Neural crest cell (in vitro differentiated cells): ENCODE measurements at places on chromosomes 11 and 22.
A peak's percentile ranks its signal among the peaks of the same experiment; 100 is the strongest.

DNA sequence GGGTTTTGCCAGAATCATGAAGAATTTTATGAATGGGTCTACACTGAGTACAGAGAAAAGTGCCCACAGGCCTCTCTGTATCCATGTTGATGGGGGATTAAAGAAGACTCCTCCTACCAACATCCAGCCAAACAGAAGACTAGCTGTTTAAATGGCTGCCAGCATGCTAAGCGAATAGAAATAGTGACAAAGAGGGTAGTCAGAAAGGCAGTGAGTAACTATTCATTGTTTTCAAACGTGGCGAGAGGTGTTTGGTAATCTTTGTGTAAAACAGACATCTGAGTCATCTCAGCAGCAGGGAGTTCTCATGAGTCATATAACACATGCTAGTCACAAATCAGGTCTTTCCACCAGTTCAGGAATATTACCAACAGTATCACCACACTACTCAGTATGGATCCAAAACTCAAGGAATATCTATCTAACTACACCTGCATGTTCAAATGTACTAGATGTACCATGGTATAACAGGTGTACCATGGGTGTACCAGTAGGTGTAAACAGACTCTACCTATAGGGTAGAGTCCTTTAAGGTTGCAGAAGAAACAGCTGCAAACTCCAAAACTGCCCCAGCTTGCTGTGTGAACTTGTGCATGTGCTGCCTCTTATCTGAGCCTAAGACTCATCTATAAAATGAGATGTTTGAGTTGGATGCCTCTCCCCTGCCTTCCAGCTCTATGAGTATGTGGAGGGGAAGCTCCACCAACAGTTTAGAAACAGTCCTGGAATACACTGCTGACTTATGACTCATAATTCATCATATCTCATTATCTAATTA lies 82.0 kb downstream of the SLC1A2 start:
- H3K27me3 ChIP-seq, result no peaks in the 10 kb centered on the region
- no peaks in the 10 kb centered on the region for H3K36me3 ChIP-seq
- H3K4me1 ChIP-seq, result peaks cover 7% of the 10 kb centered on the region
- no peak overlapping the region for H3K4me3 ChIP-seq

- no peak overlapping the region for H3K4me3 ChIP-seq
- H3K27me3 ChIP-seq, result no peaks in the 10 kb centered on the region
- H3K4me1 ChIP-seq, result no peaks in the 10 kb centered on the region
Observed at GRCh38 chr11:56706486-56706885, 7.6 kb downstream of the OR9G1 start.

DNA sequence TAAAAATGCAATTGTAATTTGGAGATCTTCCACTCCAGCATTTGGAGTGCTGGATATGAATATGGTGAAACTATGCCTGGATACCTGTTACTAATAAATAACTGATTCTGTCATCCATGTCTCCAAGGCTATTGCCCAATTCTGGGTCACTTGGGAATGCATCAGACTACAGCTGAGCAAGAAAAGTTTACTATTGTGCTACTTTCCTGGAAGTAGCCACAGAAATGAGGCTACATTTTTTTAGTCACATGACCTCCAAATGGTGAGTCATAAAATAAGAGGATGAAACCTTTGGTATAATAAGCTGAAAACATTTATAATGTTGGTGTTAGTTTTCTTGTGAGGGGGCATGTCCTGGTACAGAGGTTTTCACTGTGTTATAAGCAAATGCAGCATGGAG lies 44.4 kb downstream of the DCDC1 start:
- H3K36me3 ChIP-seq, result peaks cover 7% of the 10 kb centered on the region
- H3K4me3 ChIP-seq, result no peak overlapping the region
- H3K4me1 ChIP-seq, result peaks cover 10% of the 10 kb centered on the region

DNA sequence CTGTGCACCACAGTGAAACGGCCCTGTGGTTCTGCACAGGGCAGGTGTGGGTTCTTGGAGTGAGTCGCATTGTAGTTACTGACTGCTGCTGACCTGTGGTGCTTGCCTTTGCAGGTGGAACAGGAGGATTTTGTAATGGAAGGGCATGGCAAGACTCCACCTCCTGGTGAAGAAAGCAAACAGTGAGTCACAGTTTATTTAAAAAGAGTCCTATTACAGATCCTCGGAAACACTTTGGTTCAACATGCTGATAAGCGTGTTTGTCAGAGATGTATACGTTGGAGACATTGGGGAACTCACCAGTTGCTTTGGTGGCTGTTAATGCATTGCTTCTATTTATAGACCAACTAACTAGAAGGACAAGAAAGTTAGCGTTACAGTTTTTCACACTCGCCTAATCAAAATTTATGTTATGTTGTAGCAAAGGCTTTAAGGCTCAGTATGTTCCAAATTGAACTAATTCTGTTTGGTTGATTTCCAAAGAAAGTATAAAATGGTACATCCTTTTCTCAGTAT lies 21.7 kb upstream of the TNRC6B start:
- no peaks in the 10 kb centered on the region for H3K4me1 ChIP-seq
- H3K27ac ChIP-seq, result no peak overlapping the region
- H3K36me3 ChIP-seq, result no peaks in the 10 kb centered on the region
- DNase-seq, result no peak

GRCh38 chr11:45366619-45367190 lies 80.6 kb upstream of the SYT13 start:
- no peak overlapping the region for H3K4me3 ChIP-seq
- peaks cover 20% of the 10 kb centered on the region for H3K4me1 ChIP-seq
- DNase-seq, result no peak
- H3K27ac ChIP-seq, result no peak overlapping the region
- no peaks in the 10 kb centered on the region for H3K36me3 ChIP-seq

- DNase-seq, result no peak
- H3K27ac ChIP-seq, result peak overlapping the region; percentile 78
- no peaks in the 10 kb centered on the region for H3K36me3 ChIP-seq
- H3K4me1 ChIP-seq, result peaks cover 7% of the 10 kb centered on the region
- H3K4me3 ChIP-seq, result no peak overlapping the region
Observed at GRCh38 chr11:64892411-64892831, 14.0 kb upstream of the EHD1 start.

GRCh38 chr11:112398798-112399478 lies 138.3 kb upstream of the PLET1 start:
- no peak for DNase-seq
- peaks cover 25% of the 10 kb centered on the region for H3K27me3 ChIP-seq
- peaks cover 12% of the 10 kb centered on the region for H3K4me1 ChIP-seq
- no peak overlapping the region for H3K27ac ChIP-seq
